ENCODE measurements at places on chromosomes 5 and 9. TPM values are rescaled to one million over a fixed set of nuclear protein-coding genes. Genes with fewer than 3 reads are reported as not detected.
A peak's percentile ranks its signal among the peaks of the same experiment; 100 is the strongest.

DNA sequence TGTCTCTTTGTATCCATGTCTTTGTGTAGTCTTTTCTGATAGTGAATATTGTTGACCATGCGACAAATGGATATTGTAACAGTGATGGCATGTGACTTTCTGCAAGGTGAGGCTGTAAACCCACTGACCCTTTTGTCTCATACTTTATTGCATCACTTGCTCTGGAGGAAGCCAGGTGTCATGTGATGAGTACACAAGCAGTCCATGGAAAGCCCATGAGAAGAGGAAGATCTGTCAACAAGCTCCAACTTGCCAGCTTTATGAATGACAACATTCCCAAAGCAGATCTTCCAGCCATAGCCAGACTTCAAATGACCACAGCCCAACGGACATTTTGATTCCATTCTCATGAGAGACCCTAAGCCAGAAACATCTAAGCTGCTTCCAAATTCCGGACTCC lies 450.1 kb upstream of the ACTBL2 start:
- DNase-seq = no peak

- DNase-seq = no peak
Observed at GRCh38 chr5:125042261-125042890, 295.9 kb upstream of the ZNF608 start.

GRCh38 chr5:52784737-52785136 lies 3.0 kb upstream of the ITGA1 start:
- no peak for DNase-seq

DNA sequence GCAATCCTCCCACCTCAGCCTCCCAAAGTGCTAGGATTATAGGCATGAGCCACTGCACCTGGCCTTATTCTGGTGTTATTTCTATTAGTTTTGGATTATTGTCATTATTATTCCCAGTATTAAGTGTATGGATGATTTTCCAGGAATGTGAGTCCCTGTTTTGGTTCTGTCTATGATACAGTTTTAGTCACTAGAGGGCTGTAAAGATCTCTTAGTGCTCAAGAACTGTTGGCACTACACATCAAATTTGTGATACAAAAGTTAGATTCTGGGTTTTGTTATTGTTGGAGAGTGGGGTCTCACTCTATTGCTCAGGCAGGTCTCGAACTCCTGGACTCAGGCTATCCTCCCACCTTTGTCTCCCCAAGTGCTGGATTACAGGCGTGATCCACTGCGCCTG lies 12.1 kb downstream of the CCL28 start:
- no peak for DNase-seq

GRCh38 chr9:6382681-6383080 lies 30.3 kb upstream of the UHRF2 start:
- no peak for DNase-seq

- DNase-seq = no peak
Observed at GRCh38 chr9:135401218-135401617, 78.4 kb upstream of the PPP1R26 start.

DNA sequence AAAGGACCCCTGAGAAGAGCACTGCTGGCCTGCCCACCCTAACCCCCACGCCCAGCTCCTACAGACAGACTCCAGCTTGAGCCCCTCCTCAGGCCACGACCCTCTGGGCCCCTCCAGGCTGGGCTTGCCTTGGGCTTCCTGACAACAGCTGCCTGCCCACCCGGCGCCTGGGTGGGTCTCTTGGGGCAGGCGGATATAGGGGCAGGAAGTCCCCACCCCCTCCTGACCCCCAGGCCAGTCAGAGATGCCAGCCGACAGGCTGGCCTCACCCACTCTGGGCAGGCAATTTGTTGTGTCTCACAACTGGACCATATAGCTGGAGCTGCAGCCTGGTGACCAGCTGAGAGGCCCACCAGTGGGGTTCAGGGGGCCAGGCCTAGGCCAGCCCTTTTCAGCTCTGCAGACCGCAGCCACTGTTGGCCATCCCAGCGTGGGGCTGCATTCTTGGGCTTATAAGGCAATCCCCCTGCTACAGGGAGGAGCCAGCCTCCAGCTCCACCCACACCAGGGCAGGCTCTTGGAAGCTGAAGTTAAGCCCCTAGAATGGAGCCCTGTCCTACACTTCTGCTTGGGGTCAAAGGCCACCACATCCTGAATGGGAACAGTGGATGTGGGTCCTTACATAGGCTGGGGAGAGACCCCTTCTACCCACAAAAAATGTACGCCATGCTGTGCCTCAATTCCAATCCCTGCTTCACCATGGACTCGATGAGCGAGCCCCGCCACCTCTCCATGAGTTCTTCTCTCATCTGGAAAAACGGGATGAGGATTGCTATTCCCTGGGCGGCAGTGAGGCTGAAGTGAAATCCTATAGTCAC lies 2.0 kb downstream of the PDLIM7 start:
- DNase-seq = peak; percentile 67

GRCh38 chr5:81604193-81604592 lies 146.7 kb downstream of the SSBP2 start:
- no peak for DNase-seq

GRCh38 chr9:77983320-77983662 lies 48.3 kb downstream of the GNAQ start:
- no peak for DNase-seq

- no peak for DNase-seq
Observed at GRCh38 chr5:97072696-97073095, 69.7 kb downstream of the LIX1 start.

- no peak for DNase-seq
Observed at GRCh38 chr5:4627131-4627530, 513.0 kb upstream of the ADAMTS16 start.

DNA sequence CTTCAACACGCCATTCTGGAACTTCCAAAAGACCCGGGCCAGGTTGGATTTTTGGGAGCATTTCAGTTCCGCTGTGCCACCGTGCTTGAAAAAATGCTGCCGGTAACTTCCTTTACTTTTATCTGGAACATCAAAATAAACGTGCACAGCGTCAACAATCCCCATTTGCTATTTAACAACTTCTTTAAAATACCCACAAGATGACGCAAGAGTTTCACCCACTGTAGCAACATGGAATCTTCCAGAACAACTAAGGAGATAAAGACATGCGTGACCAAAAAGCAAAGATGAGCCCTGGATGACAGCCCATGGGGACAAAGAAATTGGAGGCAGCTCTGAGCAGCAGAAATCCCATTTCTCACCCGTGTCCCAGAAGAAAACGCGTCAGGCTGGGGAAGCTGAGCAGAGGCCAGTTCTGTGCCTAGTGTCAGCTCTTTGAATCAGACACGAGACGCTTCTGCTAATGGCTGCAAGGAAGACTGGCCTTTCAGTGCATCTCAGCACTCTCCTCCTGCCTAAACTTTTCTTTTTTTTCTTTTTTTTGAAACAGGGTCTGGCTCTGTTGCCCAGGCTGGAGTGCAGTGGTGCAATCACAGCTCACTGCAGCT lies 61.3 kb downstream of the SECISBP2 start:
- no peak for DNase-seq

DNA sequence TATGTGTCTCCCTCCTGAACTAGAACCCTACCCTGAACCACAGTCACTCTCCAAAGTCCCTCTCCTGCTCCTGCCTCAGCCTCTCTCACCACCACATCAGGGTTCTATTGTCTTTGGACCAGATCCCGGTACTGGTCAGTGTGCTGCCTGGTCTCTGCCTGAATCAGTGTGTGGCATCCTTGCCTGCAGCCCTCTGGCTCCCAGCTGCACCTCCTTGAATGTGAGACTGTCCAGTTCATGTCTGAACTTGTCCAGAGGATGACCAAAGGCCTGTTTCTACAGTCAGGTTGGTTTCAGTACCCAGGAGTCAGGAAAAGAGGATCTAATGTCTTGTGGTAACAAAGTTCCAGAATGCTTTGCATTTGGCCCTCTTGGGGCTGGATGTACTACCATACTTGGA lies 76.8 kb upstream of the RANBP3L start:
- no peak for DNase-seq

DNA sequence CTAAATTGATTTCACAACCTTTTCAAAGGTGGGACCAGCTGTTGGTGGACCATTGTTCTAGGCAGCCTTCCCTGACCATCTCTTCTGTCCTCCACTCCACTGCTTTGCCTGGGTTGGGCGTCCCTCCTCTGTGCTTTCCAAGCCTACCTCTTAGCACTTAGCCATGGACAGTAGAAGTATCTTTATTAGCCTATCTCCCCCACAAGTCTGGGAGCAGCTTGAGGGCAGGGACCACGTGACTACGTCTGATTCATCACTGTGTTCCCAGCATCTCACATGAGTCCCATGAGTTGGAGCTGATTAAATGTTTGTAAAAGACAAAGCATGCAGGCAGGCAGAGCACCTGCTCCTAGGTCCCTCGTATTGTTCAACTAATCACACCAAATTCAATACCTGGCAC lies 20.9 kb downstream of the MORN5 start:
- DNase-seq = no peak

DNA sequence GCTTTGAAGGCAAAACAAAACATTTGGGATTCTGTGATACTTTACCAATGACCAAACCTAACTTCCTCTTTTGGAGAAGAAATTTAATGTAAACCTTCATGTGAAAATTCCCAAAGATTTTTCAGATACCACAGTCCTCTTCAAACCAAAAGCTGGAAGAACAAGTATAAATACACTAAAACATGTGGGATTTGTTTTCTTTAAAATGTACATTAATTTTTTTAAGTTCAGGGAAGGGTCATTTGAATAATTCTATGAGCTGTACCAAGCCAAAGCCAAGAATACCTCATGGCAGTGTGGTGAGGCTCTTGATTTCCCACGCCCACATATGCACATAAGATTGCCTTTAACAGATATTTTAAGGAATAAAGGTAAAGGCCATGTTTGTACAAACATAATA lies 28.4 kb upstream of the ITGA1 start:
- no peak for DNase-seq

DNA sequence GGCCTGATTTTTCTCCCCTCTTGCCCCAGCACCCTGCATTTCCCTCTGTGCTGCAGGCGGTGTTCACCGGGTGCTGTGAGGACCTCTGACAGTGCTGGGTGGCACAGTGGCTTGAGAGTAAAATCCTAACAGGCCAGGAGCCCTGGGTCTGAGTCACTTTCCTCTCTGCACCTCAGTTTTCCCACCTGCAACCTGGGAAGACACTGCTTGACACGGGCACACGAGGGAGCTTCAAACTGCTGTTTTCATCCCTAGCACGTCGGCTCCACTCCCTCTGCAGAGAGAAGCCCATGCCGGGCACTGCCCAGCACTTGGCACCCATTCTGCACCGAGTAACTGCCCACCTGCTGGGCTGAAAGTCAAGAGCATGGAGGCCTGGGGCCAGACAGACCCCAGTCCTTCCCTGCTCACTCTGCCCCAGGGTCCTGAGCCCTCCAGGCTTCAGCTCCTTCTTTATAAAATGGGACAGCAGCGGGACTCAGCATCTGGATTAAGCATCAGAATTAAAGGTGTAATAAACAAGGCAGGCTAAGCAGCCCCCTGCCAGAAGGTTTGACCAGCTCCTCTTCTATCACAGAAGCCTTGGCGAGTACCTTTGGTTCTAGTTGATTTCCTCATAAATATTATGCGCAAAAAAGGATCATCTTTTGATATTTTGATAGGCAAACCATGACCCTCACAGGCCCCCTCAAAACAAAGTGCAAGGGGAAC lies 5.2 kb downstream of the GFI1B start:
- DNase-seq = no peak

GRCh38 chr5:65886387-65886786 lies 40.0 kb upstream of the ERBIN start:
- no peak for DNase-seq

DNA sequence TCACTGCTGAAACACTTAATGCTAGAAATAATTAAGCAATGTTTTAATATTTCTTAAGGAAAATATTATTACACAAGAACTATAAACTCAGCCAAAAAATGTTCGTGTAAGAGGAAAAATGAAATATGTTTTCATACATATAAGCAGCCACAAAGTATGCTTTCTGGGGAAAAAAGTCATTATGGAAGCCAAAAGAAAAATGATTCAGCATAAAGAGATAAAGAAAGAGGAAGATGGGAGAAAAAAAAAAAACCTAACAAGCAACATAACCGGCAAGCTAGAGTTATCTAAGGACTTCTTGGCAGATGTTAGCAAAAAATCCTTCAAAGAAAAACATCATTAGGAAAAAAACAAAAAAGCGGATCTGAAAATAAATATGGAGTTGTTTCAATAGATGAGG lies 179.1 kb downstream of the MUSK start:
- no peak for DNase-seq

Gene ACTBL2
- total RNA-seq = not detected

Gene MYMK
- total RNA-seq = 0.44 TPM

Gene BTF3
- 550 TPM for total RNA-seq

Gene SLC25A2
- 0.19 TPM for total RNA-seq

Gene PCDHGA8
- total RNA-seq = 1.4 TPM

Gene RRAGA
- total RNA-seq = 88.3 TPM

Gene NELFB
- total RNA-seq = 43.8 TPM

All from psoas muscle (tissue), 8 donors.